ELF-1 (cell line): ENCODE measurements at places on chromosomes 2 and 18.
A peak's percentile ranks its signal among the peaks of the same experiment; 100 is the strongest.

DNA sequence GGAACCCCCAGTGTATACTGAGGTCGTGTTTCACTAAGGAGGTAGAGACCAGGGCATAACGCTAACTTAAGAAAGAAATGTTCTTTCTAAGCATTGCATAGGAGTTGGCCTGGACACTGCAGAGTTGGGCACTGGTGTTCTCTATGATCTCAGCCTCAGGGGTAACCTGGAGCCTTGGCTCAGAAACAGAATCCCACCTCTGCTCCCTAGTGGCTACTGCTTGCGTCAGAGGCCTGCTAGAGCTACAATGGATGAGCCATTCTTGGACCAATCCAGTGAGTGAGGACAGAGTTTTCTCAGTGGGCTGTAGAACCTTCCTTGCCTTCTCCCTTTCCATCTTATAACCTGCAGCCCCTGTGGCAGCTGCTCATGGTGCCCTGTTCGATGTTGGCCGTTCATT, 324.4 kb upstream of the CELF4 start:
- peak; percentile 39 for DNase-seq

GRCh38 chr2:16030206-16031057, 90.1 kb downstream of the MYCN start:
- DNase-seq, result no peak

- no peak for DNase-seq
Measured at GRCh38 chr18:44089732-44090131, 591.0 kb upstream of the SETBP1 start.

DNA sequence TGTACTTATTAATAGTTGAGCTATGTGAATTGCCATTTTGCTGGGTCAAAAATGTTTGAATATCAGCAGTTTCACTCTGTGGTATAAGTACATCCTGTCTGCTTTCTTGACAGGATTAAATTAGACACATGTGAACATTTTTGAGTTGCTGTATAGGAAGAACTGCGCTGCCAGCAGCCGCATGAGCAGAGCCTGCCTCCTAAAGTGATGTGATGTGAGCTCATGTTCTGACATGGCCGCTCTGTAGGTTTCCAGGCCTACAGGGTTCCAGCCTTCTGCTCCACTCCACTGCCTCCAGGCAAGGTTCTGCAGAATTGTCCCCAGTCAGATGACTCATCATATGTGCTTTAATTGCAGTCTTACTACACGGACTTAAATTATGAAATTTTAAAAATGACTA, 119.7 kb upstream of the NFATC1 start:
- no peak for DNase-seq

DNA sequence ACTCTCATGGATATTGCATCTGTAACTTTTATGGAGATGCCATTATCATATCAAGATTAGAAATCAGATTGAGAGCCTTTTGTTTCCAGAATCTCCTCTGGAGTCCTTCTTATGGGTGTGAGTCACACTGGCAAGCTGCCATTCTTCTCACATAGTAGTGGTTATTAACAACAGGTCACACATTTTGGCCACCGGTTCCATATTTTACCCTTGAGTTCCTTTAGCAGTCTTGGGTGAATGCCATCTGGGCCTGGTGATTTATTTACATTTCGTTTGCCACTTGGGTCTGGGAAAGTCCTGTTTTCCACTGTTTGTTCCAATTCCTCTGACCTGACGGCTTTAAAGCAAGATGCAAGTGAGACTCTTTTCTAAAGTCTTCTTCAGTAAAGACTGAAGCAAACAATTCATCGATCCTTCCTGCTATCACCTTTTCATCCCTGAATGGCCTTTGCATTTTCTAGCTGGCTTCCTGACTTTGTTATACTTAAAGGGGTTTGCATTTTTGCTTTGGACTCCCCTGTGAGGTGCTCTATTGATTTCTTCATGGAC, 80.5 kb upstream of the CAVIN2 start:
- DNase-seq, result no peak

- DNase-seq, result peak; percentile 68
Measured at GRCh38 chr2:125983364-125983763, 672.6 kb upstream of the GYPC start.
